Breast epithelium (tissue), 4 donors: ENCODE measurements at places on chromosomes 16 and 17. TPM values are rescaled to one million over a fixed set of nuclear protein-coding genes. Genes with fewer than 3 reads are reported as not detected.

- no peaks in the 10 kb centered on the region for H3K27me3 ChIP-seq
- H3K4me1 ChIP-seq = peaks cover 11% of the 10 kb centered on the region
- H3K27ac ChIP-seq = peak overlapping the region; percentile 99
- H3K4me3 ChIP-seq = peak overlapping the region; percentile 88
- no peaks in the 10 kb centered on the region for H3K36me3 ChIP-seq
Observed at GRCh38 chr17:50055055-50055425, 870 bp upstream of the ITGA3 start.

Gene CDRT15L2
- total RNA-seq = not detected

- no peaks in the 10 kb centered on the region for H3K36me3 ChIP-seq
- no peaks in the 10 kb centered on the region for H3K4me1 ChIP-seq
- no peak overlapping the region for H3K27ac ChIP-seq
- H3K27me3 ChIP-seq = no peaks in the 10 kb centered on the region
- DNase-seq = no peak
Observed at GRCh38 chr16:80606221-80606766, 65.5 kb downstream of the DYNLRB2 start.

- H3K36me3 ChIP-seq = no peaks in the 10 kb centered on the region
- DNase-seq = no peak
- peak overlapping the region; percentile 90 for H3K27ac ChIP-seq
- no peaks in the 10 kb centered on the region for H3K27me3 ChIP-seq
- peaks cover 15% of the 10 kb centered on the region for H3K4me1 ChIP-seq
- peak overlapping the region; percentile 97 for H3K4me3 ChIP-seq
Observed at GRCh38 chr17:28041844-28042656, 427 bp upstream of the NLK start.
